ENCODE measurements at places on chromosomes 3 and 15.

DNA sequence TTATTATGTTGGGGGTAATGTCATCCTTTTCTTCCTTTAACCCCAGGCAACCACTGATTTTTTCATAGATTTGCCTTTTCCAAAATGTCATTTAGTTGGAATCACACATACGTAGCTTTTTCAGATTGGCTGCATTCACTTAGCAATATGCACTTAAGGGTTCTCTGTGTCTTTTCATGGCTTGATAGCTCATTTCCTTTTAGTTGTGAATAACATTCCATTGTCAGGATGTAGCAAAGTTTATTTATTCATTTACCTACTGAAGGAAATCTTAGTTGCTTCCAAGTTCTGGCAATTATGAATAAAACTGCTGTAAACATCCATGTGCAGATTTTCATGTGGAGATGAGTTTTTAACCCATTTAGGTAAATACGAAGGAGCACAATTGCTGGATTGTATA lies 125.4 kb downstream of the AGBL1 start:
- DNase-seq, result no peak

GRCh38 chr3:37935756-37936666 lies 54.6 kb upstream of the VILL start:
- DNase-seq, result no peak

GRCh38 chr3:72590732-72591221 lies 257.5 kb downstream of the SHQ1 start:
- DNase-seq, result no peak

DNA sequence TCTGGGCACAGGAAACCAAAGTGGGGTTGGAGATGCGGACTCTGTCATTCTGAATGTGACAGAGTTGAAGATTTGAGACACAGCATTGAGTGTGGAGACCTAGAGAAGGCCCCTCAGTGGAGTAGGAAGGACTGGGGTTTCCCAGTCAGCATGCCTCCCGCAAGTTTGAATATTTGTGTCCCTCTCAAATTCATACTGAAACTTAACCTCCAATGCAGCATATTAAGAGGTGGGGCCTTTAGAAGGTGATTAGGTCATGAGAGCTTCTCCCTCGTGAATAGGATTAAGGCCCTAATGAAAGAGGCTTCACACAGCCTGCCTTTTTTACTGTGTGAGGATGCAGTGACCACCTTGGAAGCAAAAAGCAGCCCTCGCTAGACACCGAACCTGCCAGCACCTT lies 8.0 kb downstream of the HDDC3 start:
- no peak for DNase-seq

DNA sequence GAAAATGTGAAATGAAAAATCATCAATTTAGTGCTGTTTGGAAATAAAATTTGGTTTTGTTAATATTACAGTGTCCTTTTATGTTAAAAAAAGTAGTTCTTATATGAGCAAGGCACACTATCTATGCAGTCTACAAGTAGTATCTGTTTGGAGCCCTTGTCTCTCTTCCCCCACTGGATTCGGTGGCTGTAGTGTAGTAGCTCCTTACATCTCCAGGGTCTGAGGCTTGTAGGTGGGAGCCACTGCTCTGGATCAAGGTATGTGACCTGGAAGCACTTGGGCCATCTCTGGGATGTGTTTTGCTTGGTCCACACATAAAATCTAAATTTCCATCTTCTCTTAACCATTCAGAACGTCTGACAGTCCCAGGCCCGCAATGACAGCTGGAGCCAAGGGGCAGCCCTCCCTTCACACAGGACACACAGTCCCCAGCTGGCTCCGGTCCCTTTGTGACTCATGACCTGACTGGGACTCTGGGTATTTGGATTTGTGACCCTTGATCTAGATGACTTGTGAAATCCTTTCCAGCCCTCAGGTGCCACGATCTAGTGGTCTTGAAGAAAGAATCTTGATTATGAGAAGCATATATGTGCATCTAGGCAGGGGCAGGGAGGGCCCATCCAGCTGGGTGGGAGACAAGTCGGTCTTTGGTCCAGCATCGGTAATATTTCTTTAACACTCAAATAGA lies 80.0 kb downstream of the USP13 start:
- DNase-seq, result peak; percentile 74

DNA sequence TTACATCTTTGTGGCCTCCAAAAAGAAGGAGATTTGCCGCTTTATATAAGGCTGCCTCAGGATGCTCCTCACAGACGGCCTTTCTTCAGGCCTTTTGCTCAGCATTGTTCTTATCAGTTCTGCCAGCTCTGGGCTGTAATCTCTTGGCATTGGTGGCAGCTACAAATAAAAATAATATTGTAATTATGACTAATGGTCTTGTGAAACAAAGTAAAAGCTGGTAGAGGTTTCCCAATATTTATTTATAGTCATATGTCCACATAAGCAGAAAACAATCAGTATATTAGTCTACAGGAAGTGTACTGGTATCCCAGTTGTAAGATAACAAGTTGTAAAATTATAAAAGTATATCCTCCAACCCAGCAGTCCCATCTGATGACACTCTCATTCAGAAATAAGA lies 7.3 kb downstream of the NEK4 start:
- DNase-seq, result no peak

DNA sequence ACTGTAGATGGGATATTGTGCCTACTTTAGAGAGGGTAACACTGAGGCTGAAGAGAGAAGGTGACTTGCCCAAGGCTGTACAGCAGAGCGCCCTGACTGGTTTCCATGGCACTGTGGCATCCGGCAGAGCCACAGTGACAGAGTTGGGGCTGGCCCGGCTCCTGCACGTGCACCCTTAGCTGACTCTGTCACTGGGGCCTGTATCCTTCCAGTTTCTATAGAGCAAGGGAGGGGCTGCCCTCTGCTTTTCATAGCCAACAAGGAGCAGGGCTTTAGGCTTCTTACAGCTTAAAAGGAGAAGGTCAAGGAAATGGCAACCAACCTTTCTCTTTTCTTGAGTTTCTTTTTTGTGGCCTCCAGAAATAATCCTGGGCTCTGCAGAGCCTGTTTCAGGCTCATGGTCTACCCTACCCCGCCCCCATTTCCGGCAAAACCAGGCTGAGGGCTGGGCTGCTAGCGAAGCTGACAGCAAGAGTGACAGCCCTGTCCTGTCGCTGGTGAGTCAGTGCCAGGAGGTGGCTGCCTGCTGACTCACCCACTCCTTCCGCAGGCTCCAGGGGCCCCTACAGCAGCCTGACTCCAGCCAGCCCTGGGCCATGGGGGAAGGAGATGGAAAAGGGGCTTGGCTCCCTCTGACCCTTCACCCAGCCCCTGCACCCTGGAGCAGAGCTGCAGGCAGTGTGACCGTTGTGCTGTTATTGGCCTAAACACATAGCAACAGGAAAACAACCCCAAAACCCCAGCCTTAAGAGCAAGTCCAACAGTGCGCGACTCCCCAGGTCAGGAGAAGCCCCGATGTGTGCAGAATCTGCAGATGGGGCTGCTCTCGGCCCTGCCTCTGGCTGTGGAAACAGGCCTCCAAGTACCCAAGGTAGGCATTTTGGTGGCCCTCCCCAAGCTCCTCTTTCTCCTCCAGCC lies 29.8 kb downstream of the SLC6A6 start:
- peak; percentile 95 for DNase-seq

DNA sequence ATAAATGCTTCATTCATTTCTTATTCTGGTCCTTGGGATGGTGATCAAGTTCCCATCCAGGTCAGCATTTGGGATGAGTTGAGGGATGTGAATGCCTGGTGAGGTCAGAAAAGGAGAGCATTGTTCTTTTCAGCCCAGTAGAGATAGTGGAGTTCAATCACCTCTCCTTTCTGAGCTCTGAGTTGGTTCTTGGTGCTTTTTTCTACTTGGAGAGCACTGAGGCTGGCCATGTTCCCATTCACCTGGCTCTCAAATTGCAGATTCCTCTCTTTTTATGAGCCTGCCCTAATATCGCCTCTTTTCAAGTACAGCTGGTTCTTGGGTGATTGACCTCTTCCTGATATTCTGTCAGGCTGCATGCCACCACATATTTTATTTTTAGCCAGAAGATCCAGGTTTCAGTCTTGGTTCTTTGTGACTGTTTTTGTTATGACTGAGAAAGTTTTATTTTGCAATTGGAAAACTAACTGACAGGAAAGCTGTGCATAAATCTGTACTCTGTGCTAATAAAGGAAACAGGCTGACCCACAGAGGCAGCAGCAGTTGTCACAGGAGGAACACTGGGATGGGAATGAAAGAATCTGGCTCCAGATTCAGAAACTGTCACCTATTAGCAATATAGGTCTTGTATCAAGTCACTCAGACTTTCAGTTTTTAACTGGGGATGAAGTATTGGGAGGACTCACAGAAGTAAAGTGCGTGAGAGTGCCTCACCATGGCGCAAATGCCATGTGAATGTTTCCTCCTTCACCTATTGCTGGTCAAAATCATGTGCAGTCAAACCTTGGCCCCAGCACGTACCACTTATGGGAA lies 10.7 kb downstream of the AQP9 start:
- no peak for DNase-seq

DNA sequence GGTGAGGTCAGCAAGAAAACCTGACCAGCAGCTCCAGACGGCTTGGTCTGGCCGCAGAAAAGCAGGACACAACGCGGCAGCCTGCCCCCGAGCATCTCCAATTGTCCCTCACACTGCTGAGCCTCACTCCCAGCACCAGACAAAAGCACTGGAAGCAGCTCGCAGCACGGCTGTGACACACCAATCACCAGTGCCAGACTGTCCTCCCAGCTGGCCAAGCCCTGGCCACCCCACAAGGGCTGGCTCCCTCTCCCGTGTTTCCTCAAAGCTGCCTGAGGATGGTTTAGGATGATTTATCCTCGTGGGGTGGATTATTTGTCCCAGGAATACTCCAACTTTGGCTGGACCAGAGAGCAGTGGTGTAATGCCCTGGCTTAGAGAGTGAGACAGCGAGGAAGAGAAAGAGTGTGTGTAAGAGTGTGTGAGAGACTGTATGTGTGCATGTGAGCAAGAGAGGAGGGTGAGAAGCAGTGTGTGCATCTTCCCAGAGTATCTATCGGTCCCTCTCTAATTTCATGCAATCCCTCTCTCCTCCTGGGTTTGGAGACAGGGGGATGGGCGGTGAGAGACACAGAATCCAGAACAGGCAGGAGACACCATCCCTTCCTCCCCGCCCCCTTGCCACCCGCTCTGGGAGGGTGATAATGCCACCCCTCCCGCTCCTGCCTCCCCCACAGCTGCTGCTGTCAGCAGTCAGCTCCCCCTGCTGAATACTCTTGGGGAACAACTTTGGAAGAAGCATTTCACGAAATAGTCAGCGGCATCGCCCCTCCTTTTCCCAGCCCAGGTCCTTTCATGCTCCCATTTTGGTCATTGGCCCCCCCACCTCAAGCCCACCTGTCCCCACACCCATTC lies 34.2 kb downstream of the SEMA5B start:
- DNase-seq, result no peak

DNA sequence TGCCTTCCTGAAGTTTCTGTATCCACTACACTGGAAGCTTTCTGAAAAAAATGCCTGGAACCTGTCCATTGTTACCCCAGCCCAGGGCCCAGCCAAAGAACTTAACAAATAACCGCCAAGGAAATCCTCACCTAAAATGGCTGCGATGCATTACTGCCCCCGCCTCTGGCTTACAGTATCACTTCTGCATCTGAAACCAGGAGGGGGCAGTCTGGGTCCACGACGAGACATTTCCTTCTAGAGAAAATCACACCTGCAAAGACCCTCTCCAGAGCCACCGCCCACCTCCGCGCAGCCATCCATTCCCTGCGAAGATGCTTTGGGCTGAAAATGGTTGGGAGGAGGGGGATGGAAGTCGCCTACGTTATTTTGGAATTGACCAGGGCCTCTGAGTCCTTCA lies 22.4 kb upstream of the CELF6 start:
- DNase-seq, result no peak

GRCh38 chr15:74443100-74443909 lies 9.5 kb upstream of the SEMA7A start:
- no peak for DNase-seq

GRCh38 chr15:61841466-61841865 lies 218.8 kb downstream of the VPS13C start:
- no peak for DNase-seq

- no peak for DNase-seq
These were observed 311.6 kb downstream of the CNTN6 start for GRCh38 chr3:1404270-1404962.

- DNase-seq, result no peak
These were observed 13.1 kb upstream of the EHD4 start for GRCh38 chr15:41985236-41986160.

DNA sequence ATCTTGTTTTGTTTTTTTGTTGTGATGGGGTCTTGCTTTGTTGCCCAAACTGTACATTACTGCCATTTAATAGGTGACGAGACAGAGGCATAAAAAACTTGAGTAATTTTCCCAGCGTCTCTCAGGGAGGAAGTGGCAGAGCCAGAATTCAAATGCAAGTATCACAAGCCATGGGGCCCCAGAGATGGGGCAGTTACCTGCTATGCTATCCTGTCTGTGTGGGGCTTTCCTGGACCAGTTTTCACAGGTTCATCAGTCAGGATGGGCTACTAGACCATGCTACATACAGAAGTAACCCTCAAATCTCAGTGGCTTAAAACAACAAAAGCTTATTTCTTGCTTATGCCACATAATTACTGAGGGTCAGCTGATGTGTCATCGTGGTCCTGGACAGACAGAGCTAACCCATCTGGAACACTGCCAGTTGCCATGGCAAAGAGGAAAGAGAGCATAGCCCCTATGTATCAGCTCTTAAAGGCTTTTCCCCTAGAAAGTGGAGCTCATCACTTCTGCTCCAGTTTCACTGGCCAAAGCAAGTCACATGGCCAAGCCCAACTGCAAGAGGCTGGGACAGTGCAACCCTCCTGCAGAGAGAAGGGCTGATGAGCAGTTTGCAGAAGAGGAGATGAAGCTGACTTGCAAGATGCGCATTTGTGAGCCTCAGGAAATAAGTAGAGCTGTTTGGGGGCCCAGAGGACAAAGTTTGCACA lies 31.7 kb upstream of the SYNM start:
- no peak for DNase-seq

- DNase-seq, result no peak
These were observed 42.0 kb upstream of the OTOL1 start for GRCh38 chr3:161454615-161455014.

DNA sequence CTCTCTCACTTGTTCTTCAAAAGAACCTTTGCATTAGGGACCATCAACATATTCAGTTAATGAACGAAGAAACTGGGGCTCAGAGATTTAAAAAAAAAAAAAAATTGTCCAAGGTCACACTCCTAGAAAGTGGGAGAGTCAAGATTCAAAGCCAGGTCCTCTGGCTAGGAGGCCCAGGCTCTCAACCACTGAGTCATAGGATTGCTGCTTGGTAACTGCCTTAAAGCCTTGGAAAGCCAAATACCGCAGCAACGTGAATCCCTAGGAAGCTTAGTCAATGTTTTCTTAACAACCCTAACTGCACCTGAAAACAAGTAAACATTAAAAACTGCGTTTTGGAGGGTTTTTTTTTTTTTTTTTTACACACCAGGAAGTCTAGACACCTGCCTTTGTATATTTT lies 156.8 kb downstream of the WNT5A start:
- no peak for DNase-seq

- DNase-seq, result no peak
These were observed 399.6 kb downstream of the NAALADL2 start for GRCh38 chr3:175258763-175259162.

- DNase-seq, result no peak
These were observed 327.5 kb downstream of the UACA start for GRCh38 chr15:70435872-70436271.

GRCh38 chr3:157086060-157086750 lies 73.7 kb downstream of the CCNL1 start:
- DNase-seq, result no peak

- DNase-seq, result no peak
These were observed 61.7 kb downstream of the IL1RAP start for GRCh38 chr3:190575437-190576185.

GRCh38 chr15:85539491-85539890 lies 159.1 kb downstream of the AKAP13 start:
- DNase-seq, result no peak

All from Right ventricle myocardium inferior (tissue), 1 donor.